ENCODE measurements at places on chromosomes 16 and 17. TPM values are rescaled to one million over a fixed set of nuclear protein-coding genes. Genes with fewer than 3 reads are reported as not detected.

Gene UTS2R
- not detected for total RNA-seq

DNA sequence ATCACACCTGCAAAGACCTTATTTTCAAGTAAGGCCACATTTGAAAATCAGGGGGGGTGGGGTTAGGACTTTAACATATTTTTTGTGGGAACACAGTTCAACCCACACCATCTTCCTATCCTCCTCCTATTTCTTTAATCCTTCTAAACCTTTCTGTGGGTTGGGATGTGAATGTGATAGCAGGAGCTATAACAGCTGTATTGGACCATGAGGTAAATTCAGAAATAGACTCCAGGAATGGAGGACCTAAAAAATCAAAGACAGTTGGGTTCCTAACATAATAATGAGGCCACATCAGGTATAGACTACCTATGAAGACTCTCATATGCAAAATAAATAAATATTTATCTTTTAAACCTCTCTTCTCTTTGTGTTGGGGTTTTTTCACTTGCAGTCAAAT lies 451.4 kb downstream of the XYLT1 start:
- H3K4me3 ChIP-seq = no peak overlapping the region
- H3K36me3 ChIP-seq = peaks cover 4% of the 10 kb centered on the region
- H3K27me3 ChIP-seq = peaks cover 5% of the 10 kb centered on the region

Gene WNT3
- total RNA-seq = not detected

DNA sequence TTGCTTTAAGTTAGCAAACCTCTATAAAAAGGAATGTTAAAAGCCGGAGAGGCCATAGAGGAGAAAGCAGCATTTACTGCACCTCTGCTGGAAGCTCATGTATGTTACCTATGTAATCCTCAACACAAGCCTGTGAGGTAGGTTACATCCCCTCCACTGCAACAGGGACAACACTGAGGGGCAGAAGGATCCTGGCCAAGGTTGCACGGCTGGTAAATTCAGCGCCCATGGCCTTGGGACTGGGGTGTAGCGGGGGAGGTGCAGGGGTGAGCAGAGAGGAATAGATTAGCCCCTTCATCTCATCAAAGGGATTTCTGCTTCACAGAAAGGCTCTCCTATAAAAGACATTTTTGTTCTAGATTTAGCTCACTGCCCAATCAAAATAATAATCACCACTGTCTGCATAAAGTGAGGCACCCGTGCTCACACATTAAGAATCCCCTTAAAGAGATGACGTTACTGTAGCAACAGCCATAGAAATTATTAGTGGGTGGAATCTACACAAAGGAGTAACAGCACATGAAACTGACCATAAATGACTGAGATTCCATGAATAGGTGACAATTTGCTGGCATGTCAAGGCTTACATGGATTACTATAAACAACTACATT lies 3.3 kb downstream of the ZCCHC14 start:
- H3K4me1 ChIP-seq = peaks cover 66% of the 10 kb centered on the region
- no peaks in the 10 kb centered on the region for H3K36me3 ChIP-seq
- H3K4me3 ChIP-seq = peak overlapping the region; percentile 74
- peaks cover 13% of the 10 kb centered on the region for H3K27me3 ChIP-seq
- no peak for DNase-seq
- H3K27ac ChIP-seq = peak overlapping the region; percentile 85

DNA sequence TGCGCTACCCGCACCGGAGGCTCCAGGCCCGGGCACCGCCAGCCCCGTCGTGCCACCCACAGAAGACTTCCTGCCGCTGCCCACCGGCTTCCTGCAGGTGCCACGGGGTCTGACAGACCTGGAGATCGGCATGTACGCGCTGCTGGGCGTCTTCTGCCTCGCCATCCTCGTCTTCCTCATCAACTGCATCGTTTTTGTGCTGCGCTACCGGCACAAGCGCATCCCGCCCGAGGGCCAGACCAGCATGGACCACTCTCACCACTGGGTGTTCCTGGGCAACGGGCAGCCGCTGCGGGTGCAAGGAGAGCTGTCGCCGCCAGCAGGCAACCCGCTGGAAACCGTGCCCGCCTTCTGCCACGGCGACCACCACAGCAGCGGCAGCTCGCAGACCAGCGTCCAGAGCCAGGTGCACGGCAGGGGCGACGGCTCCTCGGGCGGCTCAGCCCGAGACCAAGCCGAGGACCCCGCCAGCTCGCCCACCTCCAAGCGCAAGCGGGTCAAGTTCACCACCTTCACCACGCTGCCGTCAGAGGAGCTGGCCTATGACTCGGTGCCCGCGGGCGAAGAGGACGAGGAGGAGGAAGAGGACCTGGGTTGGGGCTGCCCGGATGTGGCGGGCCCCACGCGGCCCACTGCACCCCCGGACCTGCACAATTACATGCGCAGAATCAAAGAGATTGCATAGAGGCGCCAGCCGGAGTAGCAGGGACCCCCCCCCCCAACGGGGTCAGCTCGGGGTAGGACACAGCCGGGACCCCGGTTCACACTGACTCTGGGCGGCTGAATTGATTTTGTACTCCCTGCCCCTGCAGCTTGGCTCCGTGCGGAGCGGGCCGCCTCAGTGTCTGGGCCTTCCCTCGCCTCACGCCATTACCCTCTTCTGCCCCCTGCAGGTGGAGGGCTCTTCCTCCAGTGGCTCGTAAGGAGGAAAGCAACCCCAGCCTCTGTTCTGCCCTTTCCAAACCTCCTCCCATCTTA lies 58.5 kb downstream of the TMEM132E start:
- no peaks in the 10 kb centered on the region for H3K36me3 ChIP-seq
- no peak overlapping the region for H3K4me3 ChIP-seq
- peaks cover 3% of the 10 kb centered on the region for H3K4me1 ChIP-seq

All from activated CD4-positive, alpha-beta T cell treated with anti-CD3 and anti-CD28 coated beads, Interleukin-2, amount 10 ng/mL, durations not matched to agents 7 days and 5 days (primary cell).